ENCODE measurements at places on chromosomes 7 and 10.

DNA sequence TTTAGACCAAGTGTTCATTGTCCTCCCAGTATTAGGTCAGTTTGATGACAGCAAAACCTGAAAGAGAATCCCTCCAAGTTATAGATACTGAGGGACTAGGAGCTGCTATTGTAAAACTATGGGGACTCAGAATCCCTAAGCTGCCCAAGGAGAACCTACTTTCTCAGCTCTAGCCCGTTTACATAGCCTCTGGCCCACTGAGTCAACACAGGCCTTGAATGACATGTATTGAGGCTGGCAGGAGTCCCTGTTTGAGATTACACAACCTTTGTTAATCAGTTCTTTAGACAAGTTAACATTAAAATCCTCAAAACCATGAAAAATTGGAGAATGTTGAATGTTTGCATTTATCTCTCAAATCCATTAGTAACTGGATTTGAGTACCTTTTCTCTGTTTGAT lies 1079.0 kb downstream of the KCNMA1 start:
- DNase-seq, result peak; percentile 50

- DNase-seq, result peak; percentile 57
These were observed 224.7 kb downstream of the CUX1 start for GRCh38 chr7:102042016-102042656.

GRCh38 chr10:78478919-78479318 lies 445.3 kb downstream of the RPS24 start:
- DNase-seq, result no peak

DNA sequence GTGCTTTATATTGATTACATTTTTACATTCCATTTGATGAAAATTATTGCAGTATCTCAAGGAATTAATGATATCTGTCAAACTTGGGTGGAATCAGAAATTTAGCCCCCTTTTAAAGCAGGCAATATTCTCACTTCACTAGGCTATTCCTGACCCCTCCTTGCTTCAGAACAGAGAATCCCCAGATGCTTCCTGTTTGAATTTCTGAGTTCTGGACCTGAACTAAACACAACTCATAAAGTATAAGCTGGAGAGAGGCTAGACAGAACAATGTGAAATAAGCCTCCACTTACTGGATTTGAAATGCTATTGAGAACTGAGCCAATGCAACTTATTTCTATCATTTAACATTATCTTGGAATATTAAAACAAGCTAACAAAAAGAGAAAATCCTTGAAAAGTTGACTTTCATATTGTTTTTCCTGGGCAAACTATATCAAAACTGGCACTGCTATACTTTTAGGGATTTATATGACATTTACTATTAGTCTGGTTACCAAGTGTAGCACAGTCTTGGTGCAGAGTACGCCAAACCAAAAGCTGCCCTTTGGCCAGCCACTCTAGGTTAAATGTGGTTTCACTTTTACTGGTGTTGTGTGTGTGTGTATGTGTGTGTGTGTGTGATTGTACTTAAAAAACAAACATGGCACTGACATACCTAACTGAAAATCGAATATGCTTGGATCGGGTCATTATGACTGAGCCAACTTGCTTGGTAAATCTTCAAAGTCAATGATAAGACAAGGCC lies 19.0 kb upstream of the AGMO start:
- no peak for DNase-seq

- no peak for DNase-seq
These were observed 71.4 kb upstream of the SHH start for GRCh38 chr7:155883491-155884224.

- no peak for DNase-seq
These were observed 167.2 kb downstream of the AKR1D1 start for GRCh38 chr7:138243430-138243829.

DNA sequence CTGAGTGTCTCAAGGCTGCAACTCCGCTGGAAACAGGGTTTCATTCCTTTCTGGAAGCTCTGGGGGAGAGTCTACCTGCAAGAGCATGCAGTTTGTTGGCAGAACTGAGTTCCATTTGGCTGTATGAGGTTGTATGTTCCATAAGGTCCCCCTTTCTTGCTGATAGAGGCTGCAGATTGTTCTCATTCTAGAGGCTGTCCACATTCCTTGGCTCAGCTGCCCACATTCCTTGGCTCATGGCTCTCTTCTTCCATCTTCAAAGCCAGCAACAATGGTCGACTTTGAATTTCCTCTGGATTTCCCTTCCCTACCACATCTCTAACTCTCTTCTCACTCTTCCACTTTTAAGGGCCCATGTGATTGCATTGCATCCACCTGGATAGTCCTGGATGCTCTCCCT lies 147.3 kb upstream of the CDCA7L start:
- no peak for DNase-seq

DNA sequence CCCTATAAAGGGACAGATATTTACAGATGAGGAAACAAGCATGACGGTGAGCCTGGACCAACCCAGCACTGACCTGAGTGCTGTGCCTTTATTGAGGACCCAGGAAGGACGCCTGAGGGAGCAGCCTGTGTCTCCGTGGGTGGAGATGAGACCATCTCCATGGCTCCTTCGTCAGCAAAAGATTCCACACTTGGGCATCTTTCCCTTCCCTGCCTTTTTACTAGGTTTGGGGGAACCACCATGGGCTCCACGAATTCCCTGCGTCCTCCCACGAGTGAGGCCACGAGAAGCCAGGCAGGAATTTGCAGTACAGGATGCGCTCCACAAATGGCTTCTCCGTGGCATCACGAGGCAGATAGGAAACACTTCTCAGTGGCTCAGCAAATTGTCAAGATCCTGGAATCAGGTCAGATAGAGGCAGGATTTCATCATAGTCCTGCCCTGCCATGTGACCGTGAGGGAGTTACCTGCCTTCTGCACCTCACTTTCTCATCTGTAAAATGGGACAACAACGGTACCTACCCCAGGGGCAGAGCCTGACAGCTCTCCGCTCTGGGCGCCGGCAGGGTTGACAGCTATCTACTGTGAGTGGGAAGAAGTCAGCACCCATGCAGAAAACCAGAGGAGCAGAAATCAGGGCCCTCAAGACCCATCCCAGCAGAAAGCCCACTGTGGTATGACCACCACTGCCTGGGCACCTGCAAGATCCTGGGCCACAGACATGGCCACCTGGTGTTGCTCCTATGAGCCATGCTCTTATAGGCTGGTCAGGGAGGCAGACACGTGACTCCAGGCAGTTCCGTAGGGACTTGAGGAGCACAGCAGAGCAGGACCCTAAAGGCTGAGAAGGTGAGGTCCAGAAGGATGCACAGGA lies 80.1 kb downstream of the GRID1 start:
- no peak for DNase-seq

DNA sequence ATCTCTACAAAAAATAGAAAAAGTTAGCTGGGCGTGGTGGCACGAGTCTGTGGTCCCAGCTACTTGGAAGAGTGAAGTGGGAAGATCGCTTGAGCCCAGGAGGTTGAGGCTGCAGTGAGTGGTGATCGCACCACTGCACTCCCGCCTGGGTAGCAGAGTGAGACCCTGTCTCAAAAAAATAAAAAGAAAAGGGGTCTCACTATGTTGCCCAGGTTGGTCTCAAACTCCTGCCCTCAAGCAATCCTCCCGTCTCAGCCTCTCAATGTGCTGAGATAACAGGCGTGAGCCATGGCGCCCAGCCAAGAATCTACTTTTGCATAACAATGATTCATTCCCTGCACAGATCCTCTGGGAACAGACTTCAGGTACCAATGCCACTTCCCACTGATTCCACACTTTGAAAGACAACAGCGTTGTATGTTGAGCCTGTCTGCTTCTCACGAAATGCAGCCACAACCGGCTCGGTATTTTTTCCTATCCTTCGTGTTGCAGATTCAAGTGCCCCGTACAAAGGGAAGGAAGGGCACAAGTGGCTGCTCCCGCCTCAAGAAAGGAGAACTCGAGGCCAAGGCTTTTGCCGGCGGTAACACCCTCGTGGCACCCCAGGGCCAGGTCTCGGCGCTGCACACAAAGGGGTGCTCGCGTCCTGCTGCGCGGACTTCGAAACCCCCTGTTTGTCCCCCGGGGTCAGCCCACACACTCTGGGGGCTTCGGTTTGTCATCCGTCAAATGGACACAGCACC lies 745 bp downstream of the DAGLB start:
- peak; percentile 60 for DNase-seq

DNA sequence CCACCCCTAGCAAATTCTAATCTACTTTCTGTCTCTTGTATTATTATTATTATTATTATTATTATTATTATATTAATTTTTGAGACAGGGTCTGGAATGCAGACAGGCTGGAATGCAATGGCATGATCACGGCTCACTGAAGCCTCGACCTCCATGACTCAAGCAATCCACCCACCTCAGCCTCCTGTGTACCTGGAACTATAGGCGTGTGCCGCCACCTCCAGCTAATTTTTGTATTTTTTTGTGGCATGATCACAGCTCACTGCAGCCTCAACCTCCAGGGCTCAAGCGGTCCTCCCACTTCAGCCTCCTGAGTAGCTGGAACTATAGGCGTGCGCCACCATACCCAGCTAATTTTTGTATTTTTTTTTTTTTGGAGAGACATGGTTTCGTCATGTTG lies 2.6 kb upstream of the TMEM139 start:
- DNase-seq, result no peak
